Fibroblast of pulmonary artery (primary cell): ENCODE measurements at places on chromosomes 3 and 15.
A peak's percentile ranks its signal among the peaks of the same experiment; 100 is the strongest.

DNA sequence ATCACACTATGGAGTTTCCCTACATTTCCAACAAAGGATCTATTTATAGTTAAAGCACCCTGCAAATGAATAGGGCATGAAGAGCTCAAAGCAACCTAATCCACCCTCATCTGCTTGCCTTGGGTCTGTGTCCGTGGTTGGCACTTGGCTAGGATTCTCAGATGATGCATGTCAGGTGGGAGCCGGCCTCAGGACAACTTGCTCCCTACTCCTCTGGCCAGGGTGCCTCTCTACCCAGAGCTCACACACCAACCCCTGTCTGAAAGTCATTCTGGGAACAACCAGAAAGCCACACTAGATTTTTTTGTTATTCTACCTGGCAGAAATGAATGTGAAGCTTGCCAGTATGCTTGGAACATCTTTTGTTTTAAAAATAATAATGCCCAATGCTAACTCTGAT is 13.2 kb downstream of the ARHGEF3 start:
- DNase-seq, result no peak

- DNase-seq, result no peak
Observed at GRCh38 chr3:98114264-98114663, 16.3 kb upstream of the OR5H1 start.

- no peak for DNase-seq
Observed at GRCh38 chr15:87200149-87200548, 1056.4 kb downstream of the NTRK3 start.

DNA sequence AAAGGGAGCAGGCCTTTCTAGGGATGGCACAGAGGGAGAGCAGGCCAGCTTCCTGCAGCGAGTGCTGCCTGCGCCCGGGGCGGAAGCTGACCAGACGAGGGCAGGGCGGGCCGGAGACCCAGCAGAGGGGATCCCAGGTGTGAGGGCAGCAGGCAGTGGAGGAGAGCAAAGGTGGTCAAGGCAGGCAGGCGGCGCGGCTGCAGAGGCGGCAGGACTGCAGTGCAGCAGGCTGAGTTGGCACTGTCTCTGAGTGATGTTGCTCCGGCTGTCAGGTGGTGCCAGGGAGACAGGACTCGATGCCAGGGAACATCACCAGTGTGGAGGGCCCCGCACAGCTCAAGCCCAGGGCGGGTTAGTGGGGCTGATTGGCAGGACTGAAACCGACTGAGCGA is 22.3 kb upstream of the PLXNA1 start:
- DNase-seq, result no peak

DNA sequence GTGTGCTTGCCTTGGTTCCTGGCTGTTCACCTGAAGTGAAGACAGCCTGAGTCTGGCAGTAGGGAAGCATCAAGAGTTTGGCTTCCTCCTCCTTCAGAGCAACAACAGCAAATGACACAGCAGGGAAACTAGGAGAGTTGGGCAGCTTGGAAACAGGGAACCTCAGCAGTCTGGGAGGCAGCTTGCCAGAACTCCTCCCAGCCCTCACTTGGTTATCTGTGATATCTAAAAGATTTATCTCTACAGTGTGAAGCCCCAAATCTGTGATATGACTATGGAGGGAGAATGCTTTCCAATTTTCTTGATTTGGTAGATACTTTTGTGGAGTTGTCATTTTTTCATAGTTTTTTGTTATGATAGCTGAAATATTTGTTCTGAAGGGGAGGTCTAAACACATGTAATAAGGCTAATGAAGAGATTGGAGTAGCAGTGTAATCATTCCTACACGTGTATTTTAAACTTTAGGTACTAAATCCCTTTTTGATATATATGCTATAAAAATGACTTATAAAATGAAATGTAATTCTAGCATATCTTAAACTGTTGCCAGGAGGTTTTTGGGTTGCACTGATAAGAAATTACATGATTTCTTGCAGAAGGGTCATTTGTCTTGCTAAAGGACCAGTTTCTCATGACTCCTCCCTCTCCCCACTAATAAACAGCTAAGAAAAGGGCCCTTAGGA is 20.8 kb downstream of the UBE2E1 start:
- no peak for DNase-seq

DNA sequence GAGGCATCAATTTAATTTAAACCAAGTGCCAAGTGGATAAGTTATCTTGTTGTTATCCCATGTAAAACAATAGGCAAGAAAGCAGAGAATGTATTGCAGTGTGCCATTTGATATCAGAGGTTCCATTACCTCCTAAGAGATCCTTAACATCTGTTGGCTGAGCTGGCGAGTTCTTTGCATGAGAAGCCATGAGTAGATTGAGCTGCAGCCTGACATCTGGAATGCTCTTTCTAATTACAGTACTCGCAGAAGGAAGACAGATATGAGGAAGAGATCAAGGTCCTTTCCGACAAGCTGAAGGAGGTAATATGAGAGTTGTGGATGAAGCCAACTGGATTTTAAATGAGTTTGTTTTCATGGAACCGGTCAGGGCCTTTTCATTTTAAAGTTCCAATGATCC is 19.4 kb downstream of the TPM1 start:
- no peak for DNase-seq

- DNase-seq, result no peak
Observed at GRCh38 chr3:120311863-120312794, 27.1 kb upstream of the GPR156 start.

DNA sequence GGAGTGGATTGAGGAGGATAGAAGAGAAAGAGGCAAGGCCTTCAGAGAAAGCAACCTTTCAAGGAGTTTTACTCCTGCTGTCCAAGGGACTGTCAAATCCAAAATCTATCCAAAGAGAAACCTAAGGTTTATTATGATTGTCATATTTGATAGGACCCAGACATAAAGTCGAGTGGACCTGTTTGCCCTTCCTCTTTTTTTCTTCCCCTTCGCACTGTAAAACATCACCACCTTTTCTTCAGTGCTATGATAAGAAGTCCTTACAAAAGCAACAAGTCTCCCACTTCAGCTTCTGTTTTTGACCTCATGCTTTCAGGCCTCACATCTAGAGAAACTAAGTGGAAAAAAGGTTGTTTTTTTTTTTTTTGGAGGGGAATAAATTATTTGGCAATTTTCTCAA is 73.0 kb downstream of the TRPC1 start:
- no peak for DNase-seq

GRCh38 chr15:63277038-63277892 is at the start of gene APH1B:
Gene APH1B (plus strand): TSS chr15:63277605. CDS start chr15:63277624, 19 bp downstream.
- peak; percentile 62 for DNase-seq

GRCh38 chr3:107458871-107459270 is 63.9 kb upstream of the BBX start:
- DNase-seq, result peak; percentile 72

GRCh38 chr15:74958320-74958907 is 1.8 kb upstream of the RPP25 start:
- DNase-seq, result no peak

GRCh38 chr3:156837115-156837514 is 11.0 kb downstream of the LEKR1 start:
- DNase-seq, result no peak

DNA sequence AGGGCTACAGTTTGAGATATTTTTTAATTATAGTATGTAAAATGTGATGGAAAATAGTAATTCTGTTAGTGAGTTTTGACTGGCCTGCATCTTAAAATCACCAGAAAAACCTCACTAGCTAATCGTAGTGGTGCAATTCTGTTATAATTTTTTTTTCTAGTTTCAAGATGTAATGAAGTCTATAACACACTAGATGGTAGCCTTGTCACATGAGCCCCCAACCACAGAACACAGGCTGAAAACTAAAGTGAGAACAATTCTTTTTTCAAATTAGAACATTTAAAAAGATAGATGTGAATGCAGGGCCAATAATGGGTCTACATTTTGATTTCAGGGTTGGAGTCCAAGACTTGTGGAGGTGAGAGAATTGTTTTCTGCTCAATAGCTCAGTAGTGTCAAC is 83.3 kb upstream of the KCNH8 start:
- DNase-seq, result peak; percentile 3

- no peak for DNase-seq
Observed at GRCh38 chr3:42166662-42167300, 75.6 kb downstream of the TRAK1 start.

DNA sequence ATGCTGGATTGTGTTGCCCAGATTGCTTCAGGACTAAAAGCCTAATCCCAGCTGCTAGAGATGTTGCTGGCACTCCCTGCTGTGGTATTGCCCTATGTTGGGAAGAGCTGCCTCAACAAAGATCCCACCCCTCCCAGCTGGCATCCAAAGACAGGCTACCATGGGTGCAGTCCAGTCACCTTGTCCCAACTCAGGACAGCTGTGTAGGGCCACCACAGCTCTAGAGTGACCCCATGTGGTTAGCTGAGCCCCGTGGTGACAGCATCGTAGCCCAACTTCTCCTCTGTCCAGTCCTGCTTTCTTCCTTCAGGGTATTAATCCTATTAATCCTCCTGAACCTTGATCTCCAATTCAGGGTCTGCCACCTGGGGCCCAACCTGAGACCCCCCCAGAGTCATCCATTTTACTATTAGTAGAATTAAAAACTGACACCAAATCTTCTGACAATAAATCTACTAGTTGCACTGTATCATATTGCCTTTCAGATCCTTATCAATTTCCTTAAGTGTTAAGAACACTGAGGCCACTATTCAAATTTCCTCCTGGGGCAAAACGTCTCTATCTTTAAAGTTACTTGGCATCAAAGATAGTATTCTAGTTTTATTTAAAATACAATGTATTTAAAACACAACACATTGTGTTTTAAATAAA is 83.5 kb downstream of the AQP9 start:
- DNase-seq, result peak; percentile 61

DNA sequence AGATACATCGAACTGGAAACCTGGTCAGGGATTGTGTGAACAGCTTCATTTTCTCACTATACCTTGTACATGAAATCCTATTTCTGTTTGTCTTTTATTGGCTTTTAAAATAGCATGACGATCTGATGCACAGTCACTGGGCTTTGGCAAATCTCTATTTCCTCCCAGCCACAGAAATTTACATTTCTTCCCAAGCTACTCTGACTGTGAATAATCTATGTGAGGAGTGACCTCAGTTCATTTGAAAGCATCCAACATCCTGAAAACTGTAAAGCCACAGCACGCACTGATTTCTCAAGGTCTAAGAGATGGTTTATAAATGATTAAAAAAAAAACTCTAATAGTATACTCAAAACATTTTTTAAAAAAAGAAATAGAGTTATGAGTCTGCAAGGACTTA is 450.3 kb downstream of the IL5RA start:
- DNase-seq, result no peak

- DNase-seq, result peak; percentile 68
Observed at GRCh38 chr15:23687143-23687470, at the start of gene NDN. Gene NDN (minus strand): TSS chr15:23687305. CDS start chr15:23687217, 88 bp downstream.

DNA sequence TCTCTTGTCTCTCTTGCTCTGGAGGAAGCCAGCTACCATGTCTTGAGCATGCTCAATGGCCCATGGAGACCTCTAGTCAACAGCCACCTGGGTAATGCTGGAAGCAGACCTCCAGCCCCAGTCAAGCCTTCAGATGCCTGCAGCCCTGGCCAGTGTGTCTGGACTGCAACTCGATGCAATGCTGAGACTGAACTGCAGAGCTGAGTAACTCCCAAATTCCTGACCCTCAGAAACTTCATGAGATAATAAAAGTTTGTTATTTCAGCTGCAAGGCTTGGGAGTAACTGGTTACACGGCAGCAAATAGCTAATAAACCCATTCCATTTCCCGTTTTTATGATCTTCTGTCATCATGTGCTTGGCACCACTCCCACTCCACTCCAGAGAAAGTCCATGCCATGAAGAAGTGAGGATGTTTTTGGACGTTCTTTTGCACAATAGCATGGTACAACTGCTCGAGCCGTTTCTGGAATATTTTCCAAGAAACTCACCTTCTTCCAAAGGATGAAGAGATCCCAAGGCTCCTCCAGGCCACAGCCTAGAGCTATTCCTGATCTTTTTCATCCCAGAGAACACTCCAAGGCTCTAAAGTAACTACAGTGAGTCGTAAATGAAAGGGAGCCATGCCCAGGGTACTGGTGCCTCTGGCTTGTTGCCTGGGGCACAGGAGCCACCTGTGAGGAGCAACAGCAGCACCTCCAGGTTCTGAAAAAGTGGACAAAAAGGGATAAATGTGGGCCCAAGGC is 72.0 kb upstream of the KLF13 start:
- DNase-seq, result peak; percentile 75

GRCh38 chr3:129268396-129268795 is 10.3 kb upstream of the HMCES start:
- no peak for DNase-seq

DNA sequence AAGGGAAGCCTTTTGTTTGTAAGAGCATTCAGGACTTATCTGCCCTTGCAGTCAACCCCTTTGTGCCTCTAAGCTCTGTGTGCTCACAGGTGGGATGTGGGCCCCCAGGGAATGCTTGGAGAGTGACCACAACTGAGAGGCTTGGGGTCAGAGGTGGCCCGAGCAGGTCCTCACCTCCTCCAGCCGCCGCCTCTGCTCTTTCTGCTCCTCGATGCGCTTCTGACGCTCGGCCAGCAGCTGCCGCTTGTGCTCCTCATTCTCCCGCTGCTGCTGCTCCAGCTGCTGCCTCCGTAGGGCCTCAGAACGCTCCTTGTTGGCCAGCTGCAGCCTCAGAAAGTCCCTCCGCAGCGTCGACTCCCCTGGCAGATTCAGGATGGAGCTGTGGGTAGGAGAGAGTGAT is 130.8 kb upstream of the SLC2A2 start:
- DNase-seq, result peak; percentile 26

- DNase-seq, result no peak
Observed at GRCh38 chr15:34106423-34106822, 4.5 kb downstream of the PGBD4 start.

DNA sequence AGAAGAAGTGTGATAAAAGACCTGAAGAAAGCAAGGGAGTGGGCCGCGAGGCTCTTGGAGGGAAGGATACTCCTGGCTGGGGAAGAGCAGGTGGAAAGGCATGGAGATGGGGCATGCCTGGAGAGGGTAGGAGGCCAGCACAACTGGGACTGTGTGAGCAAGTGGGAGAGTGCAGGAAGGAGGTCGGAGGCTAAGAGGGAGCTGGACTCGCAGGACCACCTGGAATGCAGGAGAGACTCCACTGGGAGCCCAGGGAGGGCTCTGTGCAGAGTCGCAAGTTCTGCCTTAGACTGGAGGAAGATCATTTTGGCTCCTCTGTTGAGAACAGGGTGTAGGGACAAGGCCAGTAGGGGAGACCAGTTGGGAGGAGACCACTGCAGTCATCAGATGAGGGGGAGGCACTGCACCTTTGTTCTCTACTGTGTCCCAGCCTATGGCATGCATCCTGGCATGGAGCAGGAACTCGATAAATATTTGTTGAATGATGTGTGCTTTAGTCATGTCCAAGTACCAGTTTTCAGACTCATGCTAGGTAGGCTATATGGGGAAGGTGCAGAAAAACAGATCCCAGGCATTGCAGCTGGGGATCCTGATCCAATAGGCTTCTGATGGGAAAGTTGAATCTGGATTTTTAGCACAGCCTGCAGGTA is 13.7 kb downstream of the FAM107A start:
- DNase-seq, result peak; percentile 27

DNA sequence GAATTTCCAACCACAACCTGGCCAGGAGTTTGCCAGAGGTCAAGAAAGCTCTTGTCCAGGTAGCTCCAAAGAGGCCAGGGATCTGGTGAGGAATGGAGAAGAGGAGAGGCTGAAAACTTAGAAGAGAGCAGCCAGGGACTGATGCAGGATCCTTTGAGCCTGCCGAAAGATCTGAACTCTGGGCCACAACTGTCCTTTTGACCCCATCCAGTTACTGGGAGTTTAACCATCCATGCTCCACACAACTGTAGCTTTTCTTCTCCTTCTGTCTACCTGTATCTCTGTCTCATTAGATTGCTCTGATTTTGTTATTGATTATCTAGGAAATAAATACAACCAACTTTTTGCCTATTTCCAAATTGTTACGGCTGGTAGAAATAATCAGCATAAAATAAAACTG is 36.7 kb downstream of the DAZL start:
- DNase-seq, result no peak
